ENCODE measurements at places on chromosomes 3 and 15.

DNA sequence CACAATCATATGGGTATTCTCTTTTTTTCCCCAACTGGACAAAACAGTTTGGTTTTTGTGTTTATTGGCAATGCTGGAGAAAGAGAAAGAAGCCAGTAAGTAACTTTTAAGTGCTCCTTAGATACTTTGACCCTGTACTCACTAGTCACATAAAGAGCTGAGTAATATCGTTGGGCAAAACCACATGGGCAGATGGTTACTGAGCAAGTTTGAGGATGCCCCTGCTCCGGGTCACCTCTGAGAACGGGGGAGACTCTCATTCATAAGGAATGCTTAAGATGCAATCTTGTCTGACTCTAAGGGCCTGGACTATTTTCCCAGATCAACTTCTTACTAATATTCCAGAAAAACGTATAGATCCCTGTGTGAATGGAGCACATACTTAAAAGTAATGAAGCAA is 106.4 kb upstream of the SLC2A2 start:
- DNase-seq: no peak

DNA sequence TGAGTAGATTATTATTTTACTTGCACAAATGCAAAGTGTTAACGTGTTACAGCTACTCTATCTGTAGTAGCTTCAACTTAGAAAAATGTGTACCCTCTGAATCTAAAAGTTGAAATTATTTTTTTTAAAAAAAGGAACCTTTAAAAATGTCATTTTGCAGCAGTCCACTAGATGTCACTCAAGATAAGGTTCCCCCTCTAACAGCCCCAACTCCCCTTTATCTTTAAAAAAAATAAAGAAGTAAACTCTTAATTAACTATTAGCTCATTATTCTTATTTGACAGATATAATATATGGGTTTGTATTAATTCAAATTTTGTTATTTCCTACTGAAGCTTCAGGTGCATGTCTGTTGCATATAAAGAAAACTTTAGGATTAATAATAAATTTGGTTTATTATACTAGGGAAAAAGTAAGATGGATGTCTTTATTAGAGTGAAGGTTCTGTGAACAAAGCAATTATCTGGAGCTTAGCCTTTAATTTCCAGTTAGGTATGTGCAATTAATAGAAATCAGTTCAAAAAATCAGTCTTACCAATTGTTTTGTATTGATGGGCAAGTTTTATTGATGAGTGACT is 288.5 kb downstream of the VGLL3 start:
- DNase-seq: peak; percentile 38

DNA sequence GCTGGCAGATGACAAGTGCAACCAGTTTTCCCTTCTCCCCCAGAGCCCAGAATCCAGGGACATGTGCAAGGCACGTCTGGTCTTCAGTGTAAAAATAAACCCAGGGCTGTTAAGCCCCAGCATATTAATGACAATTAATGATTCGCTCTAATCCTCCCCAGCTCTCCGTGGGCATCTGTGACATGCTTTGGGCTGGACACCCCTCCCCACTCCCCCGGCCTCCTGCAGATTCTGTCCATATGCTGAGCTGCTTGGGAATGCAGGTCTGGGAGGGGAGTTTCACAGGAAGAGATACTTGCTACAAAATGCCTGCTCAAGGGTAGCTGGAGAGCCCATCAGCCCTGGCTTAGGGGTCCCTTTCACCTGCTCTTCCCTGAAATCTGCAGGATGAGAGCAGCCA is 43.0 kb upstream of the NTRK3 start:
- no peak for DNase-seq

DNA sequence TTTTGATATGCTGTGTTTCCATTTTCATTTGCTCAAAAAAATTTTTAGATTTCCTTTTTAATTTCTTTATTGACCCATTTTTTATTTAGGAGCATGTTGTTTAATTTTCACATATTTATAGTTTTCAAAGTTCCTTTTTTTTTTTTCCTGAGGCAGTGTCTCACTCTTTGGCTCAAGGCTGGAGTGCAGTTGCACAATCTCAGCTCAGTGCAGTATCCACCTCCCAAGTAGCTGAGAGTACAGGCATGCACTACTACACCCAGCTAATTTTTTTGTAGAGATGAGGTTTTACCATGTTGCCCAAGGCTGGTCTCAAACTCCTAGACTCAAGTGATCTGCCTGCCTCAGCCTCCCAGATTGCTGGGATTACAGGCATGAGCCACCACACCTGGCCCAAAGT is 36.2 kb downstream of the PFN2 start:
- peak; percentile 27 for DNase-seq

DNA sequence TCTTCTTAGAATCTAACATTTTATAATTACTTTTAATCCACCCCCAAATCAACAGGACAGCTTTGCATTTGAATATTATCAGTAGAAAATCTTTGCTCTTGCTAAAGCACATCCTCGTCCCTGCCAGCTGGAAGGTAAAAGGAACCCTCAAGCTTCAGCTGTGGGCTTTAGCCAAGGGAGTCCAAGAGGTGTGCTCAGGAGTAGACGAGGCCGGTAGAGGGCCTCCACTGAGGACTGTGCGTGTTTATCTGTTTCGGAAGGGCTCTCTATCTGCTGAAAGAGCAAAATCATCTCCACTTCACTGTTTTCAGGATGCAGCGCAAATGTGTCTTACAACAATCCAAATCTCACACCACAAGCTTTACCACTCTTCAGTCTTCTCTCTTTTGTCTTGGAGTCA is 257.4 kb upstream of the IL12A start:
- no peak for DNase-seq

DNA sequence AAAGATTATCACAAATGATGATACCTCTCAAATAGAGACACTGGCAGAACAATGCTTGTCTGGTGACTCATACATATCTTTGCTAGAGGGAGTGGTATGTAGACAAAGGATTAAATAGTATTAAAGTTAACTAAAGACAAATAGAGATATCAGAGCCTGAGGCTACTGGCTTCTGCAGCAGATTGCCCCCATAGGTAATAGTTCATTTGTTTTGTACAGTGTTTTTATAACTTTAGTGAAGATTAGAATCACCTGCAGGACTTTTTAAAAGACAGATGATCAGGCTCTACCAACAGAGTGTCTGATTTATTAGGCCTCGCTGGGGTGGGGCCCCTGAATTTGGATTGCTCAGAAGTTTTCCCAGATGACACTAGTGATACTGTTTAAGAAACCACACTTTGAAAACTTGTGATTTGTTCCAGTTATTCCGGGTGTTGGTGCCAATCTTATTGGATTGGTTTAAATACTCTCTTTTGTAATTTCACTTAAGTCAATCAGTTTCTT is 96.4 kb downstream of the NAALADL2 start:
- no peak for DNase-seq

GRCh38 chr3:42712344-42712648 is 9.7 kb upstream of the HHATL start:
- DNase-seq: no peak
